Activated naive CD8-positive, alpha-beta T cell treated with anti-CD3 and anti-CD28 coated beads, Interleukin-2, amount 10 ng/mL, durations not matched to agents 7 days and 5 days (primary cell): ENCODE measurements at places on chromosomes 6 and 20. TPM values are rescaled to one million over a fixed set of nuclear protein-coding genes. Genes with fewer than 3 reads are reported as not detected.

GRCh38 chr6:170140129-170140528, 150.7 kb downstream of the DLL1 start:
- DNase-seq, result no peak

Gene MLIP
- not detected for total RNA-seq

DNA sequence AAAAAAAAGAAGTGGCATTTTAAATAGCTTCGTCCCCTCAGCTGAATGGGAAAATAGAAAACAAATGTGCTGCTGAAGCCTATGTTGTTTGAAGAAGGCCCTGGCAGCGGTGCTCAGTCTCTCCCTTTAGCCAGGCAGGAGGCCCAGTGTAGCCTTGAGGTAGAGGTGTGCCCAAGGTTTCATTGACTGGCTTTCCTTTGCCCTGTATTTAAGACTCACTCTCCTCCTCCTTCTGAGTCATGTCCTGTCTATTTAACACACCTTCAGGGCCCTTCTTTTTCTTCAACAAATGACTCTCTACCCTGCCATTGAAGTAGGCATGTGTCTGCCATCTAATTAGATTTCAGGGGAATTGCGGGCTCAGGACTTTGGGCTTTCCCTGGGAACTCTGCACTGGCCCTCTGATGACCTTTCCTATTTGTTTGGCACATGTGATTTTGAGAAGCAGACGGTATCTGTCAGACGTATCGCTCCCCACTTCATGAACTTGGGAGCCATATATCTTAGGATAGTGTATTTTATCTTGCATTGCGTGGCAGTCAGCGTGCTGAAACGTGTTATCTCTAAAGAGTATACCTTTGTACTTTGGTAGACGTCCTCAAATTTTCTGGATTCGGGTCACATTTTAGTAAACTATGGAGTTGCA, 4.3 kb downstream of the TJAP1 start:
- no peak for DNase-seq

Gene SYCP2
- 15.0 TPM for total RNA-seq

- DNase-seq, result no peak
Measured at GRCh38 chr6:34982424-34982852, 93.4 kb downstream of the ANKS1A start.

GRCh38 chr20:58900397-58900796, 47.9 kb downstream of the GNAS start:
- DNase-seq, result no peak

Gene FRK
- total RNA-seq, result 0.03 TPM

- no peak for DNase-seq
Measured at GRCh38 chr6:37583261-37583660, 83.6 kb upstream of the CCDC167 start.

DNA sequence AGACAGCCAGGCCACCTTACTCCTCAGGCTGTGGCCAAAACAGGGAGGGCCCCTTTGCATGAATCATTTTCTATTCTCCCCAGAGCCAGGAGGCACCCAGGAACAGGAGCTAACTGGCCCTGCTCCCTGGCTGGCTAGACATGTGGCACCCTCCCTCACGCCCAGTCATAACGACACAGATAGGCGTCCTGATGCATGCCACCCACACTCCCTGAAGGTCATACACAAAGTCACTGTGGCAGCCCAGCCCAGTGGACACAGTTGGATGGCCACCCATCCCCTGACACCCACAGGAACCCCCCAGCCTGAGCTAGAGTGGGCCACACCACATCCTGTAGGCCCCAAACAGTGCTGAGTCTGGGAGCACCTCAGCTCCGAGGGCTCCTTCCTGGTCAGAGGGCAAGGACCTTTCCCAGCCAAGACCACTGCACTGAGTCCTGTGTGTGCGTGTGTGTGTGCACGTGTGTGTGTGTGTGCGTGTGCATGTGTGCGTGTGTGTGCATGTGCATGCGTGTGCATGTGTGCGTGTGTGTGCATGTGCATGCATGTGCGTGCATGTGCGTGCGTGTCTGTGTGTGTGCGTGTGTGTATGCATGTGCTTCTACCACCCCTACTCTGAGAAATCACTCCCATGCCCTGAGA, 21.6 kb downstream of the TFEB start:
- no peak for DNase-seq

Gene ARMH2
- 1.6 TPM for total RNA-seq

GRCh38 chr6:47153404-47153755, 111.2 kb upstream of the ADGRF1 start:
- DNase-seq, result no peak

Gene HNF4A
- total RNA-seq, result not detected

Gene ANKRD60
- total RNA-seq, result not detected

DNA sequence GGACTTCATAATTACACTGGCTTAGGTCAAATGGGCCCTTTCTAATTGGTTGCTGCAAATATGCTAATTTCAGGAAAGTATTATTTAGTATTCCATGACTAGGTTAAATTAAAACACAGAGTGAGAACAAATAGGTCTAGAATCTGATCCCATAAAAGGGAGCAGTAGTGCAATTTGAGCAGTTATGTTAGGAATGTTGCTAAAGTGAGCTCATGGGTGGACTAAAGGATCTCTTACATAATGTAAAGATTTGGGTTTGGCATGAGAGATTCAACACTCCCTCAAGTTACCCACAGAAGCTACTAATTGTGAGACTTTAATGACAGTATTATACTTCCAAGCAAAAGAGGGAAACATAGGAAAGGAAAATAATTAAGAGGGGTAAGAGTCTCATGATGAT, 109.1 kb downstream of the C6orf58 start:
- DNase-seq, result no peak
